ENCODE measurements at places on chromosomes 12 and 14.

DNA sequence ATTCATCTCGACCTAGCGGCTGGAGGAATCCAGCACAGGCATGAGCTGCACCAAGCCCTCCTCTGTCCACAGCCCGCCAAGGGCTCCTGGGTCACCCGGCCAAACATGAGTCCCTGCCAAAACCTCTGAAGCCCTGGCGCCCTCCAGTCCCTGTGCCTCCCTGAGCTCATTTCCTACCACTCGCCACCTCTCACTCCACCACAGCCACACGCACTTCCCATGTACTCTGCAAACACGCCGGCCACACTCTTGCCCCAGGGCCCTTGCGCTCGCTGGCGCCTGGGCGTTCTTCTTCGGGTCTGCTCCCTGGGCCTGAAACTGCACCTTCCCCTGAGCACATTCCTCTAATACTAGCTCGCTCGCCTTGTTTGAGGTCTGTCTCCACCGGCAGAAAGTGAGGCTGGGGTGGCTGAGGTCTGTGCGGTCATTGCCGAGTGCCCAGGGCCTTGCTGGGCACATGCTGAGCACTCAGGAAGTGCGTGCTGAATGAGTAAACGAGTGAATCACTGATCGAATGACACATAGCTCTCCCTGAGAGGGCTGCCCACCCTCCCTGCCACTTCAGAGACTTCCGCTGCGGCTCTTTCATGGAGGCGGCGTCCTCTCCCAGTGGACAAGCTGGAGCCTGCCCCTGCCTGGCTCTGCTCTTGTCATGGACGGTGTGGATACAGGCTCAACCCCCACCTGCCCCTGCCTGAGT, 33.7 kb upstream of the DLK1 start:
- no peak for DNase-seq

DNA sequence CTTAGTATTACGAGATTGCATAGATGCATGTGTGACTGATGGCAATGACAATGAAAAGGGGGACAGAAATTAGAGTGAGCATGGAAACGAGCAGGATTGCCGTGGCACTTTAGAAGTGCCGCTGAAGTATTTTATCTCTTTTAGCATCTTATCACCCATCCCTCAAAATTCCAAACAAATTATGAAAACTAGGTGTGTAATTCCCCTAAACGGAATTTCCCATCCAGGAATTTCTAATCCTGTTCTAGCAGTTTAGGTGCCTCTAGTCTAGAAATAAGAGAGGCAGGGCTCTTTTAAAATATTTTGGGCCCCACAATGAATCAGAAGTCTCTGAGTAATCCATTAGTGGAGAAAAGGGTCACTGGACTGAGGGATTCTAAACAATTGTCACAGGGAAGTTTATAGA, 947 bp downstream of the TMEM52B start:
- DNase-seq = no peak

DNA sequence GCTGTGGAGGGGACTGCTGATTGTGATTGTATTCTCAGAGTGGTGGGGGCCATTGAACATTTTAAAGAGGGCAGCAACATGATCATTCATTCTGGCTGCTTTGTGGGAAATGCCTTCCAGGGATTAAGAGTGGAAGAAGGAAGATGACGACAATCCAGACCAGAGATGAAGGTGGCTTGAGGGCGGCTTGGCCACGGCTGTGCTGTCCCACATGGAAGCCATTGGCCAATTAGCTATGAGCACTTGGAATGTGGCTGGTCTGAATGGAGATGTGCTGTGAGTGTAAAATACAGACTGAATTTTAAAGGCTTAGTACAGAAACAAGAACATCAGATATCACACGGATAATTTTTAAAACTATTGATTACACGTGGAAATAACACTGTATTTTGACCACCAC, 19.2 kb upstream of the SLC10A1 start:
- no peak for DNase-seq

GRCh38 chr14:71452987-71453386, 479.2 kb upstream of the RGS6 start:
- DNase-seq = no peak

- DNase-seq = no peak
These were observed 53.2 kb downstream of the ERC1 start for GRCh38 chr12:1044199-1044598.

DNA sequence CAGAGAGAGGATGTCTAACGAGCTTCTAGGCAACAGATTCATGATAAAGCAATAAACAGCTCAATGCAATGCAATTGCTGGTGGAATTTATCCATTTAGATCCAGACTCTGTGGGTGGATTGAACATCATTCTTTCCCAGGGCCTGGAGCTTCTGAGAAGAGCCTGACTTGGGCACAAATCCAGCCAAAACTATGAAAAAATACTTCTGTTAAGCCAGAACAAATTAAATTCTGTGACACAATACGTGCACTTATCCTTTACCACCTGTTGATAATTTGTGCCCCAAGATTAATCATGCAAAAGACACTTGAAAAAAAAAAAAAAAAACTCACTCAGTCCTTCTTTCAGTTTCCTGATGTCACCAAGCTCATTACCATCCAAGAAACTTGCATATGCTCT, 446.0 kb upstream of the DCN start:
- no peak for DNase-seq
